ENCODE measurements at places on chromosomes 6 and 20.

GRCh38 chr6:170473301-170473717 is 79.8 kb downstream of the PSMB1 start:
- DNase-seq: no peak

- DNase-seq: no peak
Measured at GRCh38 chr6:4348462-4349112, 213.2 kb upstream of the ECI2 start.

GRCh38 chr6:41647061-41647511 is 8.8 kb downstream of the MDFI start:
- DNase-seq: no peak

- peak; percentile 79 for DNase-seq
Measured at GRCh38 chr6:35449287-35449881, 2.8 kb upstream of the FANCE start.

DNA sequence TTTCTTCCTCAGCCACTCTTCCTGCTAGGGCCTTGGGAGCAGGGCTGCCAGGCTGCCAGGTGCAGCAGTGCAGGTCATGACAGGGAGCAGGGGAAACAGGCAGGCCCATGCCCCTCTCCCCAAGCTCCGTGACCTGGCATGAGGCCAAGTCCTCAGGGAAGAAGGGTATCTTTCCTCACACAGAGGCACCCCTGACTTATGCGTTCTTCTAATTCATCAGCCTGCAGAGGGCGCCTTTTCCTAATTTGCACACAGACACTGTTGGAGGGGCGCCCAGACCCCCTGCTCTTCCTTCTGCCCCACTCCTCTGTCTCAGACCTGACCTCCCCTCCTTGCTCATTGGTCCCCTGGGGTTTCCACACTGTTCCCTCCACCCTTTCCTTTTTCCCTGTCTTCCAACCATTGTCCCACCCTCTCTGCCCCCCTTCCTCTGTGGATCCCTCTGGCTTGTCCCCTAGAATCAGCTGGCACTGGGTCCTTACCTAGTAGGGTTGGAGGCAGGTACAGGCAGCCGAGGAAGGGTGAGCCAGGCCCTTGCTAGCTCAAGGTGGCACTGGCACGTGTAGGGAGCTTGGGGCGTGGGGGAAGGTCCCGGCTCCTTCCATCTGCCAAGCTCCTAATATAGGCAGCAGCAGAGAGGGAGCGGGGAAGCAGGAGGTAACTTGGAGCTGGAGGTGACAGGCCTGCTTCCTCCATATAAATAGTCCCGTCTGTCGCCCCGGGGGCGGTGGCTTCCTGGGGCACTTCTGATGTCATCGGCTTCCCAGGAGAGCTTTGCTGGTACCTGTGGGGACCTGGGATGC is 154.9 kb upstream of the MLN start:
- DNase-seq: no peak

- DNase-seq: no peak
Measured at GRCh38 chr6:16548121-16548520, 213.1 kb downstream of the ATXN1 start.

DNA sequence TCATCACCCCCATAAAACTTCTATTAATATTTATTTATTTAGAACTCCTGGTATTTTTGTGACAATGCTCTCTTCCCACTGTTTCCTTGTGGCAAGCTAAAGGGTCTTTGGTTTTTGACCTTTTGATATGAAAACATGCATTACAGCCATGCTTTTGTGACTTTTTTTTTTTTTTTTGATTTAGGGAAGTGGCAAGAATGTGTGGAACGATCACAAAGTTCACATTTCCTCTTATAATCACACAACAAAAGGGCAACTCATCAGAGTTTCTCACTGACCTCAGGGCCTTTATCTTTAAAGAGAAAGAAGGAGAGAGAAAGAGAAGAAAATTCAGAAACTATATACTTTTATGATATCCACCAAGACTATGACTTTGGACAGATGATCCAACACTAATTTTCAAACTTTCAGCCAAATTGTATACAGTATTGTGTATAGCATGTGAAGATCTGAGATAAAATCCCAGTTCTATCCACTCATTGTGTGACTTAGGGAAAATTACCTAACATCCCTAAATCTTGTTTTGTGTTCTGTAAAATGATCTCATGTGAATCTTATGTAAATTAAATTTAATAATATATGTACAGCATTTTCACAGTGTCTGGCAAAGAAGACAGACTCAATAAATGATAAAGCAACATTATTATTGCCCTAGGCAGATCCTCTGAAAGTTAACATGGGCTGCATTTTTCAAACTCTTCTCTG is 106.8 kb upstream of the MARCKS start:
- DNase-seq: no peak

GRCh38 chr6:11961923-11962322 is 50.2 kb upstream of the HIVEP1 start:
- DNase-seq: no peak

- DNase-seq: no peak
Measured at GRCh38 chr6:111921103-111921502, 47.9 kb upstream of the FYN start.

DNA sequence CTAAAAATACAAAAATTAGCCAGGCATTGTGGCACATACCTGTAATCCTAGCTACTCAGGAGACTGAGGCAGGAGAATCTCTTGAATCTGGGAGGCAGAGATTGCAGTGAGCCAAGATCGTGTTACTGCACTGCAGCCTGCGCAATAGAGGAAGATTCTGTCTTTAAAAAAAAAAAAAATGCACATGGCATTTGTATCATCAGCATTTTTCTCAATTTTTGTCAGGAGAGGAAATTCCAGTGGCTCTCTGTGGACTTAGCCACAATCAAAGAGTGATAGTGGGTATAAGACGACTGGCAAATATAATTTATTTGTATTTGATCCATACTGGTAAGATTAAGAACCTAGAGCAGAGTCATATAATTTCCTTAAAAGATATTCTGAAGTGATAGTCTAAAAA is 28.6 kb downstream of the DEFB114 start:
- no peak for DNase-seq

DNA sequence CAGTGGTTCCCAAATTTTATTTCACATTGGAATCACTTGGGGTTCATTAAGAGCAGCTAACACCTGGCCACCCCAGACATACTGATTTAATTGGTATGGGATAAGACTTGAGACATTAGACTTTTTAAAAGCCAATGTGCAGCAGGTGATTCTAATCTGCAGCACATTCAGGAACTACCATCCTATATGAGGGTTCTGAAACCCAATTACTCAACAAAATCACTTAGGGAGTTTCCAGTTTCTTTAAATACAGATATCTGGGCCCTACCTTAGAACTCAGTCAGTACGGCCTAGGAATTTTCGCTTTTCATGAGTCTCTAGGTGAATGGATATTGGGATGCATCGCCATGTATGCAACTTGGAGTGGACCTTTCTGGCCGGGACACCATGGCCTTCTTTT is 24.0 kb upstream of the L3MBTL3 start:
- no peak for DNase-seq

DNA sequence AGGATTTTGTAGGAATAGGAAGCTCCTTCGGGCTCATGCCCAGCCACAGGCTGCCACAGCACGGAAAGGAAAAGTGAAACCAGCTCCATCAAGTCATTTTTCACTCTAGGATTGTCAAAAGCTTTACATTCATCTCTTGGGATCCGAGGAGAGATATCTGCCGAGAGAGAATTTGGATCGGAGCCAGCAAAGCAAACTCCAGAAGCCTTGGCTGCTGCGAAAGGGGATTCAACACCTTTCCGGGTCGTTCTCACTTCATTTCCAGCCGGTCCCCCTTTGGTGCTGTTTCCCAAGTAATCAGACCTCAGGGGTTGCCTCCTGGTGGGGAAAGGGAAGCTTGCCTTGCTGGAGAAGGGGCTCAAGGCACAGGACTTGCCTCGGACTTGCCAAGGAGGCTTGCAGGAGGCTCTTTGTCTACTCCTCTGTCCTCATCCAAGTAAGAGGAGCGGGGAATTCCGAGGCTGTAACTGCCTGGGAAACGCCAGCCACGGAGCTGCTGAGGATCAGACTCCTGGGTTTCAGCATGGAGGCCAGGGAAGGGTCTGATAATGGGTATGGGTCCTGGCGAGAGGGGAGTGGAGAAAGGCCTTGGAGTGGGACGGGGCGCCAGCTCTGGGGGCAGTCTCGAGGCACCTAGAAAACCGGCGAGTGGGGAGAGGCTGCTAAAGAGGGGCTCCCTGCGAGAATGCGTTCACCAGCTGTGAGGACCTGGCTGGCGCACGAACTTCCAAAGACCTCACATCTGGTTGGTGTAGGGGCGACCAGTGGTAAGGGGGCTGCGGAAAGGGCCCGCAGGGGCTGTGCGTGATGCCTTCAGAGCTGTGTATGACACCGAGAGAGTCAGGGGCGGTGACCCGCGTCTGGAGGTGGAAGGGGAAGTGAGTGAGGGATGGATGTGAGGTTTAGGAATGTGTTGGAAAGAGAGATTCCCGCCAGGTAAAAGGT is 702 bp downstream of the ETV7 start:
- no peak for DNase-seq

DNA sequence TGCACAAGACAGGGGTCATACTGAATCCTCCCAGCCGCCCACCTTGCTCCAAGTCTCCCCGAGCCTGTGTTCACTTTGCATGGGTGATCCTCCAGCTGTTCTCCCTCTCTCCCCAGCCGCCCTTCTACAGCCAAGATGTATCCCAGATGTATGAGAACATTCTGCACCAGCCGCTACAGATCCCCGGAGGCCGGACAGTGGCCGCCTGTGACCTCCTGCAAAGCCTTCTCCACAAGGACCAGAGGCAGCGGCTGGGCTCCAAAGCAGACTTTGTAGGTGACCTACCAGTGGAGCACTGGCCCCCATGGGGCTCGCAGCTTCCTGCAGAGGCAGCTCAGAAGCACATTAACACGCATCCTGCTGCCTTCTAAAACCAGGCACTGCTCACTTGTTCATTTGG is 14.6 kb upstream of the IFT52 start:
- DNase-seq: no peak

DNA sequence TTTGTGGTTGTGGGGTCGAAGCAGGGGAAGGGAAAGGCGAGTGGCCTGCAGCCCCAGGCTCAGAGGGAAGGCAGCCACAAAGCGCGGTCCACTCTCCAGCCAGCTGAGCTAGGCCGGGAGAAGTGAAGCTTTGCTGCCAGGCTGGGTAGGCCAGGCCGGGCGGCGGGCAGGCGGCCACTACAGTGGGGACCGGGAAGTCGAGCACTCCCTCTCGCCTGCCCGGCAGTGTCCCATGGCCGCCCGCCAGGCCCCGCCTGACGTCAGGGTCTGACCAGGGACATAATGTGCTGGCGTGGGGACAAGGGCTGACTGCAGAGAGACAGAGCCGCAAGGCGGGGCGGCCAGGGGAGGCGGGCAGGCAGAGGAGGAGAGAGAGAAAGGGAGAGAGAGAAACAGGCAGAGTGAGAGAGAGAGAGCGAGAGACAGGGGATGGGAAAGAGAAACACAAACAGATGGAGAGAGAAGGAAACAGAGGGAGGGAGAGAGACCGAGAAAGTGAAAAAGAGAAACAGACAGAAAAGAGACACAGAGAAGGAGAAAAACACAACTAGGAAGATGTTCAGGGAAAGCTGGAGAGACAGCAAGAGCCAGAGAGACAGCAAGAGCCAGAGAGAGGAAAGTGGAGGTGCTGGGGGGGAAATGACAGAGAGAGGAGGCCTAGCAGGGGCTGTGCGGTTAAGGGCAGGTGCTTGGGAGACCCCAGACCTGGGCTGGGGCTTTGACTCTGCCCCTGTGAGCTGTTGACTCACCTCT is 94.5 kb upstream of the PTPN1 start:
- DNase-seq: no peak
